Activated CD8-positive, alpha-beta memory T cell treated with anti-CD3 and anti-CD28 coated beads for 4 hours (primary cell): ENCODE measurements at places on chromosomes 6 and 20.
A peak's percentile ranks its signal among the peaks of the same experiment; 100 is the strongest.

- DNase-seq, result no peak
These were observed 38.5 kb upstream of the TASP1 start for GRCh38 chr20:13677241-13677640.

DNA sequence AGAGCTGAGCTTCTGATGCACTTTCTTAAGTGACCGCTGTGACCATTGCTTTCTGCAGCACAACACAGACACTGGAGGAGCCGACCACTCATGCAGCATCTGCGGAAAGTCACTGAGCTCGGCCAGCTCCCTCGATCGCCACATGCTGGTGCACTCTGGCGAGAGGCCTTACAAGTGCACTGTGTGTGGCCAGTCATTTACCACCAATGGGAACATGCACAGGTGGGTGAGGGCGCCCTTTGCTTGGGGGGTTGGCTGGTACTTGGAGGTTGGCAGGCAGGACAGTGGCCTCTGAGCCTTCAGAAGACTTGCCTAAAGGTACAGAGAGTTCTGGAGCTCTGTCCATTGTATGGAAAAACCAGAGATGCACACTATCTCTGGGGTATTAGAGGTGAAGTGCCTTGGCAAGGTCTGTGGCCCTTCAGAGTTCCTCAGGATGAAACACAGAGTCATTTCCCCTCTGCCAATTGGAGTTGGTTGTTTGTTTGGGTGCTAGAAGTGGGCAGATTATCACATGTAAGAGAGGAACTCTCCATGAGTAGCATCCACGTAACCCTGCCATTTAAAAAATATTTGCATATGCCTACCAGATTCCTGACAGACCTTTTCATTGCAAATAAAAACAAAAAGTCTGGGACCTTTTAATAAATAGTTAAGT is 81.5 kb downstream of the RREB1 start:
- DNase-seq, result no peak

- peak; percentile 33 for DNase-seq
These were observed 7.5 kb upstream of the GGTLC1 start for GRCh38 chr20:23995905-23996666.

DNA sequence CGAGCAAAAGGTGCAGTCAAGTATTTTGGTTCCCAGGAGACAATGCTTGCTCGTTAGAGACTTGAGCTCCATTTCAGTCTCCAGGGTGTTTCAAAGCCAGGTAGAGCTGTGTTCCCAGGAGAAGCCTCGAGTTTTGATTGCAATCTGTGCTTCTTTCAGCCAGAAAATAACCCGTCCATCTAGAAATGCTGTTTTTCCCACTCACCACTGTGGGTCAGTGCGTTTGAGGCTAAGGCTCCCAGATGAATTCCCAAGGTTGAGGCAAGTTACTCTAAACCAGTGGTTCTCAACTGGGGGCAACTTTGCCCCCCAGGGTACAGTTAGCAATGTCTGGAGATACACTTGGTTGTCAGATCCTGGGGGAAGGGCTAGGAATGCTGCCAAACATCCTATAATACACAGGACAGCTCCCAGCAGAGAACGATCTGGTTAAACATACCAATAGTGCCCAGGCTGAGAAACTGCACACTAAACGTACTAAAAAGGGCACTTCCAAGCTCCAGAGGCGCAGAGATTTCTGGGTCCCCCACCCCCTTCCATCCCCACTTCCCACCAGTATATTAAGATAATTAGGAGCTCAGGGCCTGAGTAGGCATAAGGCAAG is 13.8 kb downstream of the BMP7 start:
- no peak for DNase-seq

DNA sequence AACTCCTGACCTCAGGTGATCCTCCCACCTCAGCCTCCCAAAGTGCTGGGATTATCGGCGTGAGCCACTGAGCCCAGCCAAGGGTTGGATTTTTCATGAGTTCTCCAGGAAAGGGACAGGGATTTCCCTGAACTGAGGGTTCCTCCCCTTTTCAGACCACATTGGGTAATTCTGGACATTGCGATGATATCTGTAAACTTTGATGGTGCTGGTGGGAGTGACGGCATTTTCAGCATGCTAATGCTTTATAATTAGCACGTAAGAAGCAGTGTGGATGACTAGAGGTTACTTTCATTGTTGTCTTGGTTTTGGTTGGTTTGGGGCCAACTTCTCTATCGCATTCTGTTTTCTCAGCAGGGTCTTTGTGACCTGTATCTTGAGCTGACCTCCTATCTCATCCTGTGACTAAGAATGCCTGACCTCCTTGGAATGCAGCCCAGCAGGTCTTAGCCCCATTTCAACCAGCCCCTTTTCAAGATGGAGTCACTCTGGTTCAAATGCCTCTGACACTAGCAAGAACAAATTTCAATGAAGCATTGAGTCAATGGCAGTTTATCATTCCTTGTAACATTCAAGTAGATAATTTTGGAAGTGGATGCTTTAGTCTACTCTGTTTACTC is 156.5 kb downstream of the TTLL2 start:
- no peak for DNase-seq

GRCh38 chr20:18427214-18427613 is 39.6 kb downstream of the DZANK1 start:
- no peak for DNase-seq

DNA sequence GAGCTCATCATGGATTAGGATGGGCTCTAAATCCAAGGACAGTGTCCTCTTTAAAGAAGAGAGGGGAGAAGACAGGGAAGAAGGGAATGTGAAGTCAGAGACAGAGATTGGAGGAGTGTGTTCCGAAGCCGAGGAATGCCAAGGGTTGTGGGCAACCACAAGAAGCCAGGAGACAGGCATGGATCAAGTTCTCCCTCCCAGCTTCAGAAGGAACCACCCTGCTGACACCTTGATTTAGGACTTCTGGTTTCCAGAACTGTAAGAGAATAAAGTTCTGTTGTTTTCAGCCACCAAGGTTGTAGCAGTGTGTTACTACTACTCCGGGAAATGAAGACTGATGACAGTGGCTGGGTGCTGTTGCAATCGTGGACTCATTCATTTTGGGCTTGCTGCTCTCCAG is 120.1 kb downstream of the RPS12 start:
- DNase-seq, result no peak

GRCh38 chr6:15796130-15796771 is 133.4 kb upstream of the DTNBP1 start:
- DNase-seq, result no peak

- DNase-seq, result no peak
These were observed 30.1 kb downstream of the ELMO2 start for GRCh38 chr20:46376196-46376785.

DNA sequence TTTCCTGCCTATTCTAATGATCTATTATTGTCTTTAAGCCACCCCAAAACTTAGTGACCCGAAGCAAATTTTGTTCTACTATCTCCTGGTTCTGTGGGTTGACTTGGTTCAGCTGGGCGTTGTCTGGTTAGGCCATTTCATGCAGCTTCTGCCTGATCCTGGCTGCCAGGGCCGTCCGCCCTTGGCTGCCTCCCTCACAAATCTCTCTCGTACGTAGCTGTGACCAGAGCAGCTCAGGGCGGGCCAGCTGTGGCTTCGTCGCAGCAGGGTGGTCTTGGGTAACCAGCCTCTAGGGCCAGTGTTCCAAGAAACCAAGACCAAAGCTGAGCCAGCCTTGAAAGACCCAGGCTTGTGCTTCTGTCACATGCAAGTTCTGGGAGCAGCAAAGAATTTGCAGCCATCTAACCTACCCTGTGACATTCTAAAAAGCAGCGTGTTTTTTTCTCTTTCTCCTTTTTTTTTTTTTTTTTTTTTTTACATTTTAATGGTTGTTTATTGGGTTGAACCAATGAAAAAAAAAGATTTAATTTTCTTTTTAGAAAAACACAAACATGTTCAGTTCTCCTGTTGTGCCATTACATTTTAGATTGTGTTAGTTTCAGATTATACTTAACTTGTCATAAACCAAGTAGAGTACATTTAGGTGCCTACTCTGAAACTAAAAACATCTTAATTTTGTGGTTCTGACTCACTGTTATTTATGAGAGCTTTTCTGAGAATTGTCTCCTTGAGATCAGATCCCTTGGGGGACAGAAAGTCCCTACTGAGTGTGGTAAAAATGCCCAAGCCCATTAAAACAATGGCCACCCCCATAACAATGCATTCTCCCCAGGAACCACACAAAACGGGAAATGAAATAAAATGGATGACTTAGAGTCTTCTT is 83.9 kb downstream of the ZDHHC14 start:
- no peak for DNase-seq

DNA sequence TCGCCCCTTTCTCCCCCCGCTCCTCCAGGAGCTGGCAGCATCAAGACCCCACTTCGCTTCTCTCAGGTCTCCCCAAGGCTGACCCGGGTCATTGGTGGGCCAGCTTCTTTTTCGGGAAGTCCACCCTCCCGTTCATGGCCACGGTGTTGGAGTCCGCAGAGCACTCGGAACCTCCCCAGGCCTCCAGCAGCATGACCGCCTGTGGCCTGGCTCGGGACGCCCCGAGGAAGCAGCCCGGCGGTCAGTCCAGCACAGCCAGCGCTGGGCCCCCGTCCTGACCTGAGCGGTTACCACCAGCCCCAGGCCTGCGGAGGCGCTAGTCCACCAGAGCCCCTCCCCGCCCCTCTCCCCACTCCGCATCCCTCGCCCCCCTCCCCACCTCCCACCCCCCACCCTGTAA is 1.0 kb downstream of the PPDPF start:
- DNase-seq, result no peak

GRCh38 chr6:20827798-20828197 is 293.5 kb downstream of the CDKAL1 start:
- no peak for DNase-seq

DNA sequence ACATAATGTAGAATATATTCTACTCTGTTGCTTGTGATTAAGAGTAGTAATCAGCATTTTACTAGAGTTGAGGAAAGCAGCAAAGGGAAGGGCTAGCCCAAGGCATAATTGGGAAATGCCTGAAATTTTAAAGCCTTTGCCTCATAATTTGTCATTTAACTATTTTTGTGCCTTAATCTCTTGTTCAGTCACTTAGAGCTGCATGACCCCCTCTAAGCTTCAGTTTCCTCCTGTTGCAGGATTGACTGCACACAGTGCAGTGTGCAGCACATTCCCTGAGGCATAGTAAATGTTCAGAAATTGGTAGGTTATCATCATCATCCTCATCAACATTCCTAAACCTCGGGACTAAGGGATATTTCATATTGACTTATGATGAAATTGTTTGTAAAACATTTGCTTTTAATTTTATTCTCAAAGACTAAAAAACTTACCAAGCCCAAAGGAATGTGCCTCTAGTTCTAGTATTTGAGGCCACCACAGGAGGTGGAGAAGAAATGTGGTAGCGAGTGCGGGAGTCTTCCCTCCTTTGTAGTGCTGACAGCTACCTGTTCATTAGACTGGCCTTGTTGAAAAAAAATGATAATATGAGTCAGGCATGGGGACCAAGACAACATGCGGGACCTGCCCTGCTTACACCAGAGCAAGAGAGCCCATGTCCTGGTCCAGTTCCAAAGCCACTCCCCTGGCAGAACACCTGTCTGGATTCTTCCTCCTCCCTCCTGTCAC is 14.8 kb upstream of the TENT5A start:
- DNase-seq, result no peak

- no peak for DNase-seq
These were observed 125.6 kb downstream of the EYA2 start for GRCh38 chr20:47020231-47020630.

GRCh38 chr6:135535989-135536414 is 38.5 kb upstream of the AHI1 start:
- DNase-seq, result no peak

- no peak for DNase-seq
These were observed 174.1 kb downstream of the FARS2 start for GRCh38 chr6:5435449-5435848.

DNA sequence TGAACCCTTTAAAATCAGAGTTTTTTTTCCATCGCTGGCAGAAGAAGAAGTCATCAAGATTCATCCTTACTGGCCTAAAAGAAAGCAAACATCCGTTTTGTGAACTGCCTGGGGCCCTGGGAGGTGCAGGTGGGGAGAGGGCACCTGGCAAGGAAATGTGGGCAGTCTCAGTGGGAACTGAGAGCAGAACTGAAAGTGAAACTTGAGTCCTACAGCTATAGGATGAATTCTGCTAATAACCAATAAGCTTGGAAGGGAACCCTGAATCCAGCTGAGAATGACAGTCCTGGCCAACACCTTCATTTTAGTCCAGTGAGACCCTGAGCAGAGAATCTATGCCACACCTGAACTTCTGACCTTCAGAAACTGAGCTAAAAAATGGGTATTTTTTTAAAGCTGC is 130.1 kb upstream of the ASCC3 start:
- DNase-seq, result no peak

GRCh38 chr6:3867641-3868502 is 18.7 kb downstream of the FAM50B start:
- no peak for DNase-seq

DNA sequence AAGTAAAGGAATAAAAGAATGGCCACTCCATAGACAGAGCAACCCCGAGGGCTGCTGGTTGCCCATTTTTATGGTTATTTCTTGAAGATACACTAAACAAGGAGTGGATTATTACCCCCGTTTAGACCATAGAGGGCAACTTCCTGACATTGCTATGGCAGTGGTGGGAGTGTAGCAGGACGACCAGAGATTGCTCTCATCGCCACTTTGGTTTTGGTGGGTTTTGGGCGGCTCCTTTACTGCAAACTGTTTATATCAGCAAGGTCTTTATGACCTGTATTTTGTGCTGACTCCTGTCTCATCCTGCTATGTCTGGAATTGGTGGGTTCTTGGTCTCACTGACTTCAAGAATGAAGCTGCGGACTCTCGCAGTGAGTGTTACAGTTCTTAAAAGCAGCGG is 78.7 kb downstream of the C6orf52 start:
- DNase-seq, result no peak

DNA sequence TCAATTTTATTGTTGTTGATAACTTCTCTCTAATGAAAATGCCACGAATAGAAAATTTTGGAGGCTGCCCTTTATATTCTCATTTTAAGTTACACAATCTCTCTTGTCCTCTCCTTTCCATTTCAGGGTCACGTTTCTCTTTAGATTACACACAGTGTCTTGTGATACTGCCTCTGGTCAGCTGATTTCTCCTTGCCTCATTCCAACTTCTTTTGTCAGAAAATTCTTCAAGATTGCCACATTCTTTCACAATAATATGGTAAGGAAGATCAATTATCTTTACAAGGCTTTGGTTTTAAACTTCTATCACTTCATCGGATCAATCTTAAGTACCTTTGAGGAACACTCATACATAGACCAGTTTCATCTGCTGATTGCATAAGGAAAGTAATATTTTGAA is 370.3 kb downstream of the RFPL4B start:
- no peak for DNase-seq

- no peak for DNase-seq
These were observed 28.7 kb downstream of the ECT2L start for GRCh38 chr6:138824482-138825144.

DNA sequence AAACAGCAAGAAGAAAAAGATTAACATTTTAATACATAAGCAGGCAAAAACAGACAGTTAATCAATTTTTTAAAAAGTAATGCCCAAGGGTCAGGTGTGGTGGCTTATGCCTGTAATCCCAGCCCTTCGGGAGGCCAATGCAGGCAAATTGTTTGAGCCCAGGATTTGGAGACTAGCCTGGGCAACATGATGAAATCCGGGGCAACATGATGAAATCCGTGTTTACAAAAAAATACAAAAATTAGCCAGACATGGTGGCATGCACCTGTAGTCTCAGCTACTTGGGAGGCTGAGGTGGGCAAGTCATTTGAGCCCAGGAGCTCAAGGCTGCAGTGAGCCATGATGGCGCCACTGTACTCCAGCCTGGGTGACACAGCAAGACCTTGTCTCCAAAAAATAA is 94.1 kb upstream of the DST start:
- DNase-seq, result no peak

- no peak for DNase-seq
These were observed 26.9 kb downstream of the FIG4 start for GRCh38 chr6:109717971-109718370.

- no peak for DNase-seq
These were observed 59.0 kb downstream of the PPP1R14C start for GRCh38 chr6:150201772-150202329.

- DNase-seq, result no peak
These were observed 135.3 kb downstream of the CDH4 start for GRCh38 chr20:61387204-61387953.
